ENCODE measurements at places on chromosomes 5 and 9.

DNA sequence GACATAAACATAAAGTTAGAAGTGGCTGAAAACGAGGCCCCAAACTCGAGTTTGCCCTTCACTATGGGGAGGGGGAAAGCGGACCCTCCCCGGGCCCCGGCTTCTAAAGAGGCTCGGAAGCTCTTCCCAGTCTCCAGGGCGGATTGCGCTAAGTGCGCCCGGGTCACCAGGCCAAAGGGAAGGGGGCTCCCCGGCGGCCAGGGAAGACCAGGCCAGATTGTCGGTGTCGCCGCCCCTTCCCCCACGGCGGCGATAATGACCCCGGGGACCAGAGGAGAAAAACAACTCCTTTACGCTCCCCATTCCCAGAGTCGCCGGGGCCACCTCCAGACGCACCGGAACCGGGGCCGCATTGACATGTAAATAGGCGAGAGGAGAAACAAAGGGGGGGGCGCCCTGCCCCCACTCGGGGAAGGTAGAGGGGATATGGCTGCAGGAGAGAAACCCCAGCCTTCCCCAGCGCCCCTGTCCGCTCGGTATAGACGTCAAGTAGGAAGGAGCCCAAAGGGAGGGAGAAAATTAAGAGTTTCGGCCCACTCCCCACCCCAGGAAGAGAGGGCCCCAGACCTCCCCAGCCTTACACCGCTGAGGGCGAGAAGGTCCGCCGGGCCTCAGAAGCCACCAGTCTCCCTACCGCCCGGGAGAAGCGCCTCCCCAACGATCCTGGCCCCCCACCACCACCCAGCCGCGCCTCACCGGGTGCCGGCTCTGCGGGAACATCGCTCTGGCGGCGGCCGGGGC lies 1.7 kb downstream of the TLE1 start:
- no peak for DNase-seq

GRCh38 chr5:108109059-108109458 lies 272.8 kb downstream of the FBXL17 start:
- DNase-seq: no peak

- peak; percentile 59 for DNase-seq
Observed at GRCh38 chr5:102755686-102756371, 724 bp downstream of the PAM start.

DNA sequence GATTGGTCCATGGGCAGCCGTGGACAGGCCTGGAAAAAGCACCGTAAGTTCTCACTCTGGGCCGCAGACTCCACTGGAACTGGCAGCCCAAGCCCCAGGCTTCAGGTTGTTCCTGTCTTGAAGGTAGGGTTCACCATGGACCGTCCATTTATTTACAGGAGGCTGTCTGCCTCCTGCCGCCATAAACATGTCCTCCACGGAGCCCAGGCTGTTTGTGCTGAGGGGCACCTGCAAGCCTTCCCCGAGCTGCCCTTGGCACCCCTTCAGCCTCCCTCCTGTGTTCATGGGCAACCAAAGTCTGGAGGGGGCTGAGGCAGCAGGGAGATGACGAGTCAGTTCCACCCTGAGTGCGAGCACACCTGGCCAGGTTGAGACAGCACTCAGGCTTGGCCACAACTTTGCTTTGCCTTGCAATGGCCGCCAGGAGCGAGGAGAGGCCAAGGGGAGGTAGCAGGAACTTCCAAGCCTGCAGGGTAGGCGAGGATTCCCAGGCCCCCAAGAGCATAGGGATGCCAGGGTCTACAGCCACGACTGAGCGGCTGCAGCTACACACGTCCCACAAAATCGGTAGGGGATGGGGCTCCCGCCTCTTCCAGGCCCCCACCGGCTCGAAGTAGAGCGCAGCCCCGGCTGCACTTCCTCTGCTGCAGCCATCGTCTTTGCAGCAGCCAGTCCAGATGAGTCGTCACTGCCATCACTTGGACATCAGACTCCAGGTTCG lies 1625.6 kb upstream of the ACO1 start:
- DNase-seq: no peak

DNA sequence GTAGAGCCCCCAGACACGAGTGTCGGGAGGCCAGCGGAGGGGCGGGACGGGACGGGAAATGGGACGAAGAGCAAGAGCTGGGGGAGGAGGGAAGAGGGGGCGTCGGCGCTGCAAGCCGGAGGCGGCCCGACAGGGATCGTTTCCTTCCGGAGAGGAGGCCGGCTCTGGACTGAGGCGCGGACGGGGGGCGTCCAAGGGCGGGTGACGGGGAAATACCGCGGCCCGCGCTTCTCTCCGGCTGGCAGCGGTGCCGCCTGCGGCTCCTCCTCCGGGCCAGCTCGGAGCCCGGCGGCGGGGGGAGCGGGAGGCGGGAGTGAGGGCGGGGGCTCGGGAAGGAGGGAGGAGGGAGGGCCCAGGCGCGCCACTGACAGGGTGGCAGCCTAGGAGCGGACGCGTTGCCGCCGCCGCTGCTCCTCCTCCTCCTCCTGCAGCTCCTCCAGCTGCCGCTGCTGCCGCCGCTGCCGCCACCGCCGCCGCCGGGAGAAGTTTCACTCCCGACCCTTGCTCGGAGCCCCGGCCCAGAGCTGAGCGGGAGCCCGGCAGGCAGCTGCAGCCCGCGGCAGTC lies at the start of gene CHSY3:
Gene CHSY3 (plus strand): TSS at position 364 of the 565 bp plus-strand sequence.
- no peak for DNase-seq

DNA sequence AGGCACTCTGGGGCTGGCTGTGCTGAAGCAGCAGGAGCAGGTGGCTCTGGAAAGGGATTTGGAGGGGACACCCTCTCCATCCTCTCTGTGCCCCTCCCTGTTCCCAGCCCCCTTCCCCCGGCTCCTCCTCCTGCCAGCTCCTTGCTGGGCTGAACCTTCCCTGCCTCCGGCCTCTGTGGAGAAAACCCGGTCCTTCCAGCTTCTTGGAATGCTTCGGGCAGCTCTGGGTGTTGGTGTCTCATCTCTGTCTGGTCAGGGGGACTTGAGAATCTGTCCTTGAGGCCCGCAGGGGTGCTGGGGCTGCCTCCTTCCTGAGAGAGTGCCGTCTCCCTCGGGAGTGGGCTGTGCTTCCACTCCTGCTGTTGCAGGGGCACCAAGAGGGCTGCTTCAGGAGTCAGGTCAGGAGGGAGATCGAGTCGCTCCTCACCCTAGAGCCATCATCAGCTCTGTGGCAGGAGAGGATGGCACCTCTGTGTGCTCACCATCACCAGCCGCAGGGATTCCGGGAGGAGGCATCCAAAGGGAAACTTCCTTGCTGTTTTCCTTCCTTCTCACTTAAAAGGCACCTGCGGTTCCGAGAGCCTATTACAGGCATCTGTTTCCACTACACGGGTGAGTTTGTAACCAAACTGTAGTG lies 30.6 kb downstream of the NDUFS6 start:
- DNase-seq: no peak

- DNase-seq: no peak
Observed at GRCh38 chr5:131081913-131082488, 83.1 kb downstream of the HINT1 start.

GRCh38 chr9:133952598-133953550 lies 39.2 kb downstream of the VAV2 start:
- no peak for DNase-seq

- no peak for DNase-seq
Observed at GRCh38 chr5:1762883-1763547, 36.6 kb downstream of the MRPL36 start.

DNA sequence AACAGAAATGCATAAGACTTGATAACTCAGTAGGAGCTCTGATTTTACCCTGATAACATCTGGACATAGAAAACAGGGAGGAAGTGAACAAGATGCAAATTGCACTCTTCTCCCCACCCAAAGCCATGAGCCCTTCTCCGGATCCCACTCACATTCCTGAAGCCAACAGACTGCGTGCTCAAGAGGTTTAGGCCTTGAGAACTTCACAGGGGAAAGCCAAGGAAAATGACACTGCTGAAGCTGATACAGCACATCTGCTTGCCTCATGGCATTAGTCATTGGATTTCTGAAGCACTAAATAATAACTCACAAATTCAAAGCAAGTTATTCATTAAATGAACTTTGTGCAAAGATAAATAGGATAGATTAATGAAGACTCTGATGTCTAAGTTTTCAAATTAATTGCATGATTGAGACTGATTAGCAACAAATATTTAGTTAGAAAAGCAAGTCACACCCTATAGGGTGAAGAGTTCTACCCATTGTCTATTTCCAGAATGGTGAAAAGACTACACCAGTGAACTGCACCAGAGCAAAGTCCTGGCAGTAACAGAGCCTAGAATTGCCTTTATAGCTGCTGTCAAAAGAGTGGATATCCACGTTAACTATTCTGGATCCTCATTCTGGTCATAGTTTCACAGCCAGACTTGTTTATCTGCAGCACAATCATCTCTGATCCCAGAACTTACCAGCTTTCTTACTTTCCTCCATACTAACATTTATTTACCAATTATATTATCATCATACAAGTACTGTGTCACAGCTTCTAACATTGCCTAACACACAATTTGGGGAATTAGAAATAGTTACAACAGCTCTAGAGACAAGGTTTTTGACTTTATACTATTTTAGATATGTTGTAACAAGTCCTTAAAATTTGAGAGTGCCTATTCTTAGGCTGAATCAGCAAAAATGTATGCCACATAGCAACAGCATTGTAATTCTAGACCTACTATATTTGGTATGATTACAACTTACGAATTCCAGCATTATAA lies 432.1 kb upstream of the RGMB start:
- no peak for DNase-seq

DNA sequence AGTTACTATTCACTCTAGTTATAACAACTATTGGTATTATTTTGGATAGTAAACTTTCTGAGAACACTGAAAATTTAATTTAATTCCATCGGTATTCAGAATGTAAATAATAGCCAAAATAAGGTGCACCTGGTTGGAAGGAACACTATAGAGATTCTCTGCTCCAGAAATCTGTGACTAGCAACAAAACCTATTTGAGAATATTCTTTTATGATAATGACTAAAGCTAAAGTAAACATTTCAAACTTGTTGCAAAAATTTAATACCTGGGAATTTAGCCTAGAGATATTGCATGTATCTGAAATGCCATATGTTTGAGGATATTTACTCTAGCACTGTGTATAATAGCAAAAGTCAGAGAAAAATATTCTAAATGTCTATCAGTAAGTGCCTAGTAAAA lies 144.1 kb downstream of the PLK2 start:
- no peak for DNase-seq

GRCh38 chr5:84430079-84430478 lies 45.4 kb upstream of the EDIL3 start:
- DNase-seq: no peak

GRCh38 chr9:85392260-85392659 lies 349.5 kb downstream of the AGTPBP1 start:
- no peak for DNase-seq

GRCh38 chr5:180153991-180154390 lies 55.0 kb downstream of the RASGEF1C start:
- no peak for DNase-seq

GRCh38 chr9:119004618-119004990 lies 364.6 kb downstream of the BRINP1 start:
- DNase-seq: no peak

DNA sequence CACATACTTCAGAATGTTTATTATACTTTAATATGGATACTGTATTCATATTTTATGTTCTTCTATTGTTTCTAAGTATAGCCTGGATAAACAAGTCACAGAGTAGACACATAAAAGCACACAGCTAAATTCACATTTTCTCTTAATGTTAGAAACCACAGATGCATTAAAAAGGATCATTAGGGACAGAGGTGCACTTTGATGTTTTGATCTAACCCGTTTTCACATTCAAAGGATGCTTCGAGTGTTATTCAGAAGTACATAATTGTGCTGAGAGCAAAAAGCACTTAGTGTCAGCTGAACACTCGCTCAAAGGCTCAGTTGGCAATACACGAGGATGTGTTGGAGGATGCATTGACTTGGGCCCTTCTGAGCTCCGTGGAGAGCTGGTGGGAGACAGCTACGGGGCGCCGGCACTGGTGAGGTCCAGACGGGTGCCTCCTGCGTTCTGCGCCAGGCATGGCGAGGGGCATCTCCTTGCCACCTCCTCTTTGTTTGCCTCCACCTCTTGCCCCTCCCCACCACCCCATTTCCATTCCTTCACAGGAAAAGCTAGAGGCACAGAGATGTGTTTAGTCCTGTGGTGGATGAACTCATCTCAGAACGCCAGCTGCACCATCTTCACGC lies 35.5 kb downstream of the MED10 start:
- DNase-seq: no peak

DNA sequence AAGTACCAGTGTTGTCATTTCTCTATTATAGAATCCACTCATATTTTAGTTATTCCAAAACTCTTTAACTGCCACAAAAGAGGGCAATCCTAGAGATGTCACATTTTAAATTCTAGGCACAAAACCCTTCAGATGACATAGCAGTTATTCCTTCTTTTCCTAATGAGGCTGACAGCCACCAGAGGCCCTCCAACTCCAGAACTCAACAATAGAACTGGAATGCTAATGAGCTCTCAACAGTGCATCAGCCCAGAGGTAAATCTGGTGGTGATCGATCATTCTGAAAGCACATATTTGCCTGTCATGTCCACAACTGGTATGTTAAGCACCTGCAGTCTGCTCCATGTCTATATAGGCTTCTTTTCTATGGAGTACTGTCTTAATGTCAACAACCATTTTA lies 40.2 kb upstream of the RAB3C start:
- DNase-seq: no peak

DNA sequence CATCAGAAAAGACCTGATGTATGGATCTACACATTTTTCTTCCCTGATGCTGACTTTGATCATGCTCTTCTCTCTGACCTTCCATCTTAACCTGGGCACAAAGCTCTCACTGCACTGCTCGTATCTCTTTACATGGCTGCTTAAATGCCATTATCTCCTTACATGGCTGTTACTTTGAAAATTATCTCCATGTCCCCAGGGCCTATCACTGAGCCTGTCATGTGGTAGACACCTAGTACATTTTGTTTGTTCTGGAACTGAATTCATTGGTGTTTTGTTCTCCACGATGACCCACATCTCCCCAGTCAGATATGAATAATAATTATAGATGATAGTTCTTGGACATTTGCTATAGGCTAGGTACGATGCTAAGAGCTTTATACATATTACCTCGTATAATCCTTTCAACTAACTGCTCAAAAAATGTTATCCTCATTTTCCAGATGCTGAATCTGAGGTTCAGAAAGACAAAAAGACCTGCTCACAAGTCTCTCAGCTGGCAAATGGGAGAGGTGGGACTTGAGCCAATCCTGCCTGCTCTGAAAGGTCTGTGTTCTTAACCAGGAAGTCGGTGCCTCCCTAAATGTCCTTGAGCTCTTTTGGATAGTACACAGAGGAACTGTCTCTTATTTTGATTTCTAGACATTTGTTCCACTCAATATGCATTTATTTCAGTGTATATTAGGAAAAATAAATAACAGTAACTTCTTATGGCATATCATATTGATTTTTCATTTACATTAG lies 9.8 kb upstream of the CPEB4 start:
- no peak for DNase-seq

DNA sequence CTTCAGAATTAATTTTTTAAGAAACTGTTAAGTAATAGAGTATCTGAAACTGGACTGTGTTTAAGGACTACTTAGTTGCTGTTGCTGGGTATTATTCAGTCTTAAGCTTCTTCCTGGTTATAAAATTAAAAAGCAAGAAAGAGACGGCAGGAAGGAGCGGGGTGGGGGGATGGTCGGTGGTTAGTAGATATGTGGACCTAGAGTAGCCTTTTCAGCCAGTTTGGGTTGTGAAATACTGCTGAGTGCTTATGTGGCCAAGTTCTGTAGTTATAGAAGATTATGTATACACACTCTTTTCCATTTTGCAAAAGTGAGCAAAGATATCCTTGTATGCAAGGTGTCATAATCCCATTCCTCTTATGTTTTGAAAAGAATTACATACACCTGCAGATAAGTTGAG lies 28.5 kb downstream of the TRIO start:
- no peak for DNase-seq
